ENCODE measurements at places on chromosomes 5 and 9. TPM values are rescaled to one million over a fixed set of nuclear protein-coding genes. Genes with fewer than 3 reads are reported as not detected.
A peak's percentile ranks its signal among the peaks of the same experiment; 100 is the strongest.

The HCN1 gene
- not detected for total RNA-seq

The OMD gene
- total RNA-seq, result not detected

DNA sequence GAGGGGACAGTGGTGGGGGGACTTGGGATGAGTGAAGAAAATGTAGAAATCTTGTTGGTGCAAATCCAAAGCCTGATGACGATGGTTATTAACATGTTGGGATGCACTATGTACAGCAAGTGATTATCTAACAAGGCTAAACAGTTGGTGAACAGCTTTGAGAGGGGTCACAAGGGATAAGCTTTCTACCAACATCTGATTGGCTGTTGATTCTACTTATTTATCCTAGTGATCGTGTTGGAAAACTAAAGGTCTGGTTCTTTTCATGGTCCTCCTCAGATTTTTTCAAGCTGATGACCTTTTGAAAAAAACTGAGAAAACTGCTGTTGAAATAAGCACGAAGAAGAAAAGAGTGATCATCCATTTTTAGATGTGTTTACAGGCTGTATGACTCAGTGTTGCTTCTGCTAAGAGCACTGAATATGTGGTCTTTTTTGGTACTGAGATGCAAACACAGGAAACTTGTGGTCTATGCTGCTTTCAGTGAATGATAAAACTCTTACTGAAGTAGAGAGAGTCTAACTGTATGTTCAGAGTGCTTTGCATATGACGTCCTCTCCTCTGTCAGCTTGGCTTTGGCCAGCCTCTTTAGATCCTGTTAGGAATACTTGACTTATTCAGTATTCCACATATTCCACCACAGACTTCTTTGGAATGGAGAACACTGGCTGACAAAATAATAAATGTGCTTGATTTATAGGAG lies 174.8 kb downstream of the SLF1 start:
- no peak for DNase-seq

GRCh38 chr5:94690778-94691177 lies 72.3 kb downstream of the SLF1 start:
- DNase-seq, result peak; percentile 91

The ZNF483 gene
- 6.5 TPM for total RNA-seq

DNA sequence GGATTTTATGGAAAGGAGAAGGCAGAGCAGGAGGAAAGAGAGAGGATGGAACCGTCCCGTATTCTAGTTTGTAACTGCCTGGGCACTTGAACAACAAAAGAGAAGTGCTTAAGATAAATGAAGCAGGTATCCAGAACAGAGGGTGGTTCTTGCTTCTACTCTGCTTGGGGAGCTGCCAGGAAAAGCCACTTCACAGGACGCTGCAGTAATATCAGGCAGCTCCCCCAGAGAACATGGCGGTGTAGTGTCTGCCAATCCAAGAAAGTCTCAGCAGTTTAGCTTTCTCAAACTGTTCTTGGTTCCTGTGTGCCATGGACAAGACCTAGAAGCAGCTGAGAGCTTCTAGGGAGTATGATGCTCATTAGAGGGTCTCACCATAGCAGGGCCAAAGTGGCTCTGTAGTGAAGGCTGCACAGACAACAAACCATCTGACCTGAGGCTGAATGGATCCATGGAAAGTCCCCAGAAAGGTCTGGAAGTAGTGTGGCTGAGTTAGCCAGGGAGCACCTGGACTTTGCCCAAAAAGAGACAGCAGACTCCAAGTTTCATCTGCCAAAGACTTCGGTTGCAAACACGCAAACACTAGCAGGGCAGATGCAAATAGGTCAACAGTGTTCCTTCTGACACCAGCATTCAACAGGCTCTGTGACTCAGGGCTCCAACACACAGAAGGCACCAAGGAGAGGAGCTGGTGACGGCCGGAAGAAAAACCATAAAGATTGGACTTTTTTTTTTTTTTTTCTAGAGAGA lies 72.2 kb upstream of the TNFSF8 start:
- no peak for DNase-seq

DNA sequence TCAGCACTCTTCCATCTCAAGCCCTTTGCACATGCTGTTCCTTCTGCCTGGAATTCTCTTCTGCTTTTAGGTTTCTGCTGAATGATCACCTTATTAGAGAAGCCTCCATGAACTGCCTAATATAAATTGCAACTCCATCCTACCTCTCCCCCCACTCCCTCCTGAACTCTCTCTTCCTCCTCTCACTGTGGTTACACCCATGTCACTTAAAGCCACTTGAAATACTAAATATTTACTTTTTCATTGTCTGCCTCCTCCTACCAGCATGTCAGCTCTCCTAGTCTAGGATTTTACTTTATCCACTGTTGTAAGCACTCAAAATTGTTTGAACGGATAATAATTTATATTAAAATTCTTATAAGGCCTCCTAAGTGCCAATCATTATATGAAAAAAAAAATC lies 43.8 kb downstream of the ACTL7B start:
- DNase-seq, result no peak

Data from G401 (cell line).